ENCODE measurements at places on chromosomes 5 and 9. TPM values are rescaled to one million over a fixed set of nuclear protein-coding genes. Genes with fewer than 3 reads are reported as not detected.

DNA sequence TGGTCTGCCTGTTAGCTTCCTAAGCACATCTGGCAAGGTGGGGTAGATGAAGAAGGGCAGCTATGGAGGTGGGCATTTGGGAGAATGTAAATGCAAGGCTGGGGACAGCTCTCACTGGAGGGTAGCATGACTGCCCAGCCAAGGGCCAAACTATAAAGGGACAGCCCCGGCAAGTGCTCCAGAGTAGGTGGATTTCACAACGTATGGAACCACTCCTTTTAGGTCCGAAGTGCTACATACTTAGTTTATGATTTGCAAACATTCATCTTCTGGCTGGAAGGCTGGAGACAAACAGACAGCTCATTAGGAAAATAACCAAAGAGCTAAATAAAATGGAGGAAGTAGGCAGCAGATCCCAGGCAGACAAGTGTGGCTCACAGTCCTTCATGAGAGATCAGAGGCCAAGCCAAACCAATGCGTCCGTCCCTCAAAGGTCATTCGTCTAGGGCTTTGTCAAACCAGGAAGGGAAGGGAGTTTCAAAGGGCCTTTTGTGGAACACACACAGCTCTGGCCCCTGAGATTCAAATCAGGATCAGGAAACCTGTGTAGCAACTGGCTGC is 42.5 kb upstream of the GLRX start:
- DNase-seq: no peak

The PCDHB5 gene
- polyA plus RNA-seq: 1.0 TPM

- DNase-seq: no peak
Measured at GRCh38 chr5:81779916-81780266, 29.0 kb upstream of the SSBP2 start.

- no peak for DNase-seq
Measured at GRCh38 chr9:88177371-88177770, 39.1 kb upstream of the SPATA31C2 start.

GRCh38 chr9:93148721-93149120 is 14.7 kb upstream of the NINJ1 start:
- no peak for DNase-seq

The DNAJB5 gene
- polyA plus RNA-seq: 13.4 TPM

The SMIM33 gene
- 0.05 TPM for polyA plus RNA-seq

The OR1J2 gene
- polyA plus RNA-seq: not detected

The NKD2 gene
- 12.4 TPM for polyA plus RNA-seq

GRCh38 chr5:162067162-162067561 is 411 bp upstream of the GABRG2 start:
- no peak for DNase-seq

The PCDHA2 gene
- polyA plus RNA-seq: 0.02 TPM

DNA sequence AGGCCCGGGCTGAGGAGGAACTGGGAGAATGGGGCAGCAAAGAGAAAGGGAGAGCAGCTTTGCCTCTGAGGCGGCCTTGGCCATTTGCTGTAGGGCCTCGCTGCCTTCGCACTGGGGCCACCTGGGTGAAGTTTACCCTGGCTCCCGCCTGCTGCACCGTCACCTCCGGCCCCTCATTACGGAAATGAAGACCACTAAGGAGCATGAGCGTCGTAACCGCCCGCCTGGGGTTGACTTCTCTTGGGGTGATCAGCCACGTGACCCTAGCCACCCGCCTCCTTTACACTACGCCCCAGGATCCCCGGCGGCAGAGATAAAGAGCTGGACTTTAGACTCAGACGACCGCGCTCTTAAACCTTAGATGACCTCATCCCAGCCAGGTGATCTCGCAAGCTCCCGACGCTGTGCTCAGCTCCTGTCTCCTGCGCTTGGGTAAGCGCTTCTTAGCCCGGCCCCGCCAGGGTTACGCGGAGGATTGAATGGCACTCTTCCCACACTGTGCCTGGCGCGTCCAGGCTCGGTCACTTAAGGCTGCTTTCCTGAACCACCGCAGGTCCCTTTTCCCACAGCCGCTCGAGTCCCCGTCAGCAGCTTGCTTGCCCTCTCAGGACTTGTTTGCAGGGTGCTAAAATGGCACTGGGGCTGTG is 107.9 kb upstream of the LARP1 start:
- no peak for DNase-seq

DNA sequence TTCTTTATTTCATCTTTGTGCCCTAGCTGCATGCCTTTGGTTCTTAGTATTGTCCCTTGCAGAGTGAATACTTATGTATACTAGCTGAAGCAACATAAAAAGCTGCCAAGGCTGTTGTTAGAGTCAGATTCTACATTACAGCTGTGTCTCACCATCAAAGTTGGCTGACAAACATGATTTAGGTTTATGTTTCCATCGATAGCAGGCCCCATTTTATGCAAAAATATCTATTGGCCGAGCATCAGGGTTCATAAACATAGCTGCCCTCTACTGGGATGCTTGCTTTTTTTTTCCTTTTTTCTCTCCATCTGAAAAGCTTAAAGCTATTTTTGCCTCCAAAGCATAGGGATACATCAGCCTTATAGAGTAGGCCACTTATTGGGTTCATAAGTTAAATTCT is 68.0 kb downstream of the FAM174A start:
- no peak for DNase-seq

- DNase-seq: no peak
Measured at GRCh38 chr5:103745353-103746065, 182.9 kb upstream of the NUDT12 start.

DNA sequence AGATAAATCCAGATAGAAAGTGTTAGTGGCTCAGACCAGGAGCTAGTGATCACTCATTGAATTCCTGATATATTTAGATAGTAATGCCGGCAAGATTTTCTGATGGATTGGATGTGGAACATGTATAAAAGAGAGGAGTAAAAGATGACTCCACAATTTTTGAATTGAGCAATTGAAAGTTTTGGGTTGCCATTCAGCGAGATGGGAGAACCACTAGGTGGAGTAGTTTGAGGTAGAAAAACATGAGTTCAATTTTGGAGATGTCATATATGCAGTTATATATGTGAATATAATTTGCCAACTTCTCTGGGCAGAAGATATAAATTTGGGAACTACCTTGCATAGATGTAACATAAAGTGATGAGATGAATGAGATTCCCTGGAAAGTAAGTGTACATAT is 502.5 kb upstream of the SEMA6A start:
- no peak for DNase-seq

DNA sequence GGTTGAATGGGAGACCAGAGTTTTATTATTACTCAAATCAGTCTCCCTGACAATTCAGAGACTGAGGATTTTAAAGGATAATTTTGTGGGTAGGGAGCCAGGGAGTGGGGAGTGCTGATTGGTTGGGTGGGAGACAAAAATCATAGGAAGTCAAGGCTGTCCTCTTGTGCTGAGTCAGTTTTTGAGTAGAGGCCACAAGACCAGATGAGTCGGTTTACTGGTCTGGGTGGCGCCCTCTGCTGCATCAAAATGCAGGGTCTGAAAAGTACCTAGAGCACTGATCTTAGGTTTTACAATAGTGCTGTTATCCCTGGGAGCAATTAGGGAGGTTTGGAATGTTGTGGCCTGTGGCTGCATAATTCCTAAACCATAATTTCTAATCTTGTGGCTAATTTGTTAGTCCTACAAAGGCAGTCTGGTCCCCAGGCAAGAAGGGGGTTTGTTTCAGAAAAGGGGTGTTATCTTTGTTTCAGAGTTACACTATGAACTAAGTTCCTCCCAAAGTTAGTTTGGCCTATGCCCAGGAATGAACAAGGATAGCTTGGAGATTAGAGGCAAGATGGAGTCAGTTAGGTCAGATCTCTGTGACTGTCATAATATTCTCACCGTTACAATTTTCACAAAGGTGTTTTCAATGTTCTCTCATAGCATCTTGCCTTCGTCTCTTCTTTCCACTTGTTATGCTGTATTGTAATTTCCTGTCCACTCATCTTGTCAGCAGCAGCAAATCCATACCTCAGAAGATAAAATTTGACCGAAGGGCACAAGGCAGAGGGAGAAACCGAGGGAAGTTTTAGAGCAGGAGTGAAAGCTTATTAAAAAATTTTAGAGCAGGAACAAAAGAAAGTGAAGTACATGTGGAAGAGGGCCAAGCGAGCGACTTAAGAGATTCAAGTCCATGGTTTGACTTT is 59.2 kb upstream of the CLINT1 start:
- peak; percentile 38 for DNase-seq

GRCh38 chr9:1606253-1606652 is 408.9 kb upstream of the SMARCA2 start:
- DNase-seq: no peak

DNA sequence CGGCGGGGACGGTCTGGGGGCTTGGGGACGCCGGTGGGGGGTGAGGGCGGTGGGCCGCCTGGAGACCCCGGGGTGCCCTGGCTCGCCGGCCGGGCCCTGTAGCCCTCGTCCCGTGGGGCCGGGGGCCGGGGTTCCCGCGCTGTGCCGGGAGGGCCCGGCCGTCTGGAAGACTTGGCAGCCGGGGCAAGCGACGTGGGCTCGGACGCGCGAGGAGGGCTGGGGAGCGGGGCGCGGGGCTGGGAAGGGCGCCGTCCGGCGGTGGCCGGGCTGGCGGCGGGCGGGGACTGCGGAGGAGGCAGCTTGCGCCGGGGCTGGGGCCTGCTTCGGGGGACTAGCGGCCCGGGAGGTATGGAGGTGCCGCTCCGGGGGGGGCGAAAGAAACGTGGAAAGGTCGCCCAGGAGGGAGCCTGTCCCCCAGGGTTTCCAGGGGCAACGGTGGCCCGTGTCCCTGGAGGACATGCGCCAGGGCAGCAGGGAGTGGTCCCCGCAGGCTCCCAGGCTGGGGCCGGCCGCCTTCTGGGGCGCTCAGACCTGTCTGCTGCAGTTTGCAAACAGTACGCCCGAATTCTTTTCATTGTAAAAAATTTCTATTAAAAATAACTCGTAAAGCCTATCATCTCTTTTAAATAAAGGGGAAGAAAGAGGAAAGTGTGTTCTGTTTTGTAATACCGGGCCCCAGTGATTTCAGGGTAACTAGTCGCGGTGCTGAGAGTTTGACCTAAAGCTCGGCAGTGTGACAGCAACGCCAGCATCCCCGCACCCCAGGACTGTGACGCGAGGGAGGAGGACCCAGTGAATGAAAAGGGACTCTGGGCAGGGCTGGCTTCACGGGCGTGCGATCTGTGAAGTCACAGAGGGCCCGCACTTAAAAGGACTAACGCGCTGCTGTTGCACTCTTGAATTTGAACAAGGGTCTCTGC is 752 bp upstream of the ANKH start:
- no peak for DNase-seq

The PPP1R26 gene
- polyA plus RNA-seq: 4.1 TPM

DNA sequence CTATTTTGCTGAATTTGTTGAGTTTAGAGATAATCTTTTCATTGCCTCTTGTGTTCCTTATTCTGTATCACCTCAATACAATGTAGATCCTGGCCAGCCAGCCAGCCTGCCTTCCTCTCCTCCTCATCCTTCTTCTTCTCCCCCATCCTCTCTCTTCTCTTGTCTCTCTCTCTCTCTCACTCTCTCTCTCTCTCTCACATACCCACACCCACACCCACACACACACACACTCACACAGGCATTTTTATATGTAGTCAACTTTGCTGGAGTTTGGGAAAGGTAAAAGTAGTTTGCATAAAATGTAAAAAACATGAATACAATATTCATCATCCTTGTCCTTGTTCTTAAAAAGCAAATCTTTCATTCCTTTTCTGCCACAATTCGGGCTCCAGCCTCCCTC is 60.5 kb downstream of the ZFAND5 start:
- DNase-seq: no peak

DNA sequence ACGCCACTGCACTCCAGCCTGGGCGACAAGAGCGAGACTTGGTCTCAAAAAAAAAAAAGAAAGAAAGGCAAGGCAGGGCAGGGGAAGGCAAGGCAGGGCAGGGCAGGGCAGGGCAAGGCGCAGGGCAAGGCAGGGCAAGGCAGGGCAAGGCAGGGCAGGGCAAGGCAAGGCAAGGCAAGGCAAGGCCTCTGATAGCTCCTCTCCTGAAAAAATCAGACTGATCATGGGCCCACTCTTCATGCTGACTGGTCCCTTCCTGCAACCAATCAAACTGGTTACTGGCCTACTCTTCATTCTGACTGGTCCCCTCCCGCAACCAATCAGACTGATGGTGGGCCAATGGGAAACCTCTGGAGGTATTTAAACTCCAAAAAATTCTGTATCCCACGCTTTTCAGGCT is 3.4 kb upstream of the ZBTB5 start:
- DNase-seq: no peak

GRCh38 chr5:57695179-57695578 is 212.6 kb upstream of the ACTBL2 start:
- no peak for DNase-seq

DNA sequence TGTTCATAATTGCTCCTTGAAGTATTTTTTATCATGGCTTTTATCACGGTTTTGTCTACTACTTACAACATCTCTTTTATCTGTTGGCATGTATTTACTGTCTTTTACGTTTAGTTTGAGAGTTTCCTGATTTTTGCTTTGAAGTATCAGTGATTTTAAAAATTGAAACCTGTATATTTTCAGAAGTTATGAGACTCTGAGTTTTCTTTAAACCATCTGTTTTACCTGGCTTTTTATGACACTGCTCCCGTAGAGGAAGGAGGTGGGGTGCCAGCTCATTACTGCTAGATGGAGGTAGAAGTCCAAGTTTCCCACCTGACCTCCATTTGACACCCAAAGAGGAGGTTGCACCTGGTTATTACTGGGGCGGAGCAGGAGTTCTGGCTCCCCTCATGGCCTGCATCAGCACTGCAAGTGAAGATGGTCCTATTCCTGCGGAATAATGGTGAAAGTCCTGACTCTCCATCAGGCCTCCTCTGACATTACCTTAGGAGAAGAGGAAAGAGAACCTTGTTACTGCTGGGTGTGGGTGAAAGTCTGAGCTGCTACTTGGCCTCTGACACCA is 10.0 kb upstream of the ZNF131 start:
- DNase-seq: no peak

DNA sequence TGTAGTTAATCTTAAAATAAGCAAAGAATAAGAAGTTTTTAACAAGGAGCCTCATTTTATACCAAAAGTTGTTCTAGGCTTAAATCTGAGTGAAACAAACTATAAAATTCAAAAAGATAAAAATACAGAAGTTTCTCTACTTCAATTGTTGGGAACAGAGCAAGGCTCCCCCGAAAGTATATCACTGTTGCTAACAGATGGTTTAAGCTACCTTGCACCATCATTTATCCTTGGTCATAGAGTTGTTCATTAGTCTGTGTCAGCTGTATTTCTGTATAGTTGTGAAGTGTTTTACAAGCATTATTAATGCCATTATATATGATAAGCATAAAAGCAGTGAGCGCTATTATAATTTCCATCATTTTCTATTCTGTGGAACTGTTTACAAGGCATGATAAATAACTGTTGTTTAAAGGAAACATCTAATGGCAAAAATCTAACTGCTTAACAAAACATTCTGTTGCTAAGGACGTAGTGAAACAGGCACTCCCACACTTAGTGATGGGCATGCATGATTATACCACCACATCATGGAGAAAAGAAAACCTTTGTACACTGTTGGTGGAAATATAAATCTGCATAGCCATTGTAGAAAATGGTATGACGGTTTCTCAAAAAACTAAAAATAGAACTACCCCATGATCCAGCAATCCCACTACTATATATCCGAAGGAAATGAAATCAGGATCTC is 23.3 kb upstream of the ACO1 start:
- DNase-seq: no peak

- DNase-seq: no peak
Measured at GRCh38 chr5:76050134-76050533, 33.0 kb upstream of the SV2C start.
